ENCODE measurements at places on chromosomes 2 and 18.

DNA sequence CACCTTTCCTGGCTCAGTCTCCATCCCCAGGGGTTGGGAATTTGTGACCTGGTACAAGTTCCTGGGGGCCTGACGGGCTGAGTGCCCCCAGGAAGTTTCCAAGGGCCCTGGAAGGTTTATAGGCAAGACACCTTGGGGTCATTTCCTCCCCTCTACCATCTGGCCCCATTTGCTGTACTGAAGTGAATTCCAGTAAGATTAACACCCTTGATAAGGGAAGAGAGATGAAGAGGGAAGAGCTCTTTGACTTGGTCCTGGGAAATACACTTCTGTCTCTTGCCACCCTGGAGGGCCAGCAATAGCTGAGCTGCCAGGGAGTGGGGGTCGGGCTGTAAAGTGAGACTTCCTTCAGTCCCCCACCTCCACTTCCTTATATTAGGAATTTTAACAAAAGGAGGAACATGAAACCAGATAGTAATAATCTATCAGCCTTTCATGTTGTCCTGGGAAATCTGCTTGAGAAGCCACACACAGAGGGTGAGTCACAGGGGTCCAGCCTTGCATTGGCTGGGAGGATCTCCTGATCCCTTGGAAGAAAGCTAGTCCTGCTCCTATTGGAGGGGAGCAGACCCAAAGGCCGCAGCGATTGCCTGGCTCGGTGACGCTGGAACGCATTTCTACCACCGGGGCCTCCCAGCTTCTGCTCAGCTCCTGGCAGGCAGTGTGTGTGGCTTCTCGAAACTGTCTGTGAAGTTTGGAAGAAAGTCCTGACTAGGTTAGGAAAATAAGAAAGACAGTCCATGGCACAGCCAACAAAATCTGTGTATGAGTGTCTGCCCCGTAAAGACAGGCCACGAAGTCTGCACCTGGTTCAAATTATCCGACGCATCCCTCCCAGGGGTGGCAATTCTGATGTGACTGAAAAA lies 87.3 kb downstream of the ACAA2 start:
- peak; percentile 86 for DNase-seq

DNA sequence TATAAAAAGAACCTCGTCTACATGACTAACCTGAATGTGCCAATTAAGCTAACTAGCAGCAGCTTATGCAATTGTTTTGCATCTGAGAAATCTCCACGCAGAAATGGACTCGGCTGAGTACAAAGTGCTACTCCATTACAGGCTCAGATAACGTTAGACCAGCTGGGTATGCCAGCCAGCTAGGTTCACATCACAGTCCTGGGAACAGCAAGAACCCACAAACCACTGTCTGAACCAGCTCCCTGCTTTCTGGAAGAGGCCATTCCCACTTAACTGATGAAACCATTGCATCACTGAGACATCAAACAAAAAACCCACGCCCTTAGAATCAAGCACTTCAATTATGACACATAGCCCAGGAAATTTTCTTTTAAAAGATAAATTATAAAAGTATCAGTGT lies 202.7 kb downstream of the CYRIA start:
- DNase-seq: no peak

GRCh38 chr18:13910501-13910900 lies 4.8 kb downstream of the MC2R start:
- no peak for DNase-seq

GRCh38 chr2:99403524-99403923 lies 66.3 kb downstream of the EIF5B start:
- DNase-seq: no peak

DNA sequence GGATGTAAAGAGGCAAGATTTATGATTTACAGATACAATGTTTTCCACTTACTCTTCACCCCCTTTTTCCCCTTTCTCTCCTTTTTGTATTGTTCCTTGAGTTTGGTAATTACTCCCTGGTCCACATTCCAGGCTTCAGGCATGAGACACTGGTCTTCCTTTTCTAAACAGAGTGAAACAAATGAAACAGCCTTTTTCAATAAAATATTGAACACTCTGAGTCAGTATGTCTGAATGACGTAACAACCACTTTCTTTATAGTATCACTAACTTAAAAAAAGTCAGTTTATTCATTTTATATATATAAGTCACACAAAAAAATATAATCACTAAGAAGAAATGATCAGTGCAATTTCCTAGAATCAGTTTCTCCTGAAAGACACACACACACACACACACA lies 79.7 kb downstream of the STRN start:
- no peak for DNase-seq

- DNase-seq: peak; percentile 73
Measured at GRCh38 chr18:59665057-59666006, 31.9 kb downstream of the CCBE1 start.

DNA sequence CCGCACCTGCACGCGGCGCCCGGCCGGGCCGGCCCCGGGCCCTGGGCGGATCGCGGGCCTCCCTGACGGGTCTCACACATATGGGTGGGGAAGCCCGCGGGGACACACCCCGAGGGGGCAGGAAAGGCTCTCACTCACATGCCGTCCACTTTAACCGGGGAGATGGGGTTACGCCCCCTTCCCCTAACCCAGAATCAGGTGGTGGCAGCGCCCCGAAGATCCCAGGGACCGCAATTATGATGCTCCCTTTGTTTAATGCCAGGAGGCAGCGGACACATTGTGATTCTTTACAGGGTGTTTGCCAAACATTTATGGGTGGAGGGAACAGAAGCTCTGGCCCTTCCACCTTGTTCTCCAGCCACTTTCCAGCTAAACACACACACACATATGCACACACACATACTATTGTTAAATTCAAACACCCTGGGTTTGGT lies 424 bp upstream of the ANKRD44 start:
- DNase-seq: no peak

DNA sequence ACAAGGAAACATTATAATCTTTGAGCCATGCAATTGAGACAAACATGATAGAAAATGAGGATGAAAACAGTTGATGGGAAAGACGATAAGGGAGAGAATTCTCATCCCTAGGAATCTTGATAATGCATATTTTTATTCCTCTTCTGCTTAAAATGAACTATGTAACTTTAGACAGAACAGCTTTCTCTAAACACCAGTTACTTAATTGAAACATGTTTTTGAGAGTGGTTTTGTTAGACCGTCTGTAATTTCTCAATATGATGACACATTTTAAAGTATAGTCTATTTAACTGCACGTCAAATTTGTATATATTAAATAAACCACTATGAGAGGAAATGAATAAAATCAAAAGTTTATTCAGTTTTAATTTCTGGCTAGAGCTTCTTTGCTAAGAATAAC lies 1453.9 kb upstream of the NXPH2 start:
- DNase-seq: no peak

DNA sequence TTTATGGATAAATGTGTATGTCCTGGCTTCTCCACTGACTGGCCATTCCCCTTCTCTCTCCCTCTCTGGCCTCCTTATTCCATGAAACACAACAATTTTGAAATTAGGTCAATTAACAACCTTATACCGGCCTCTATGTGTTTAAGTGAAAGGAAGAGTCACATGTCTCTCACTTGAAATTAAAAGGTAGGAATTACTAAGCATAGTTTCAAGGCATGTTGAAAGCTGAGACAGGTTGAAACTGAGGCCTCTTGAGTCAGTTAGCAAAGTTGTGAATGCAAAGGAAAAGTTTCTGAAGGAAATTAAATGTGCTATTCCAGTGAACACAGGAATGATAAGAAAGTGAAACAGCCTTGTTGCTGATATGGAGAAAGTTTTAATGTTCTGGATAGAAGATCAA lies 69.7 kb downstream of the ADAM23 start:
- no peak for DNase-seq

GRCh38 chr2:86195808-86196387 lies 636 bp upstream of the IMMT start:
- DNase-seq: no peak

GRCh38 chr2:65158557-65158956 lies 28.7 kb upstream of the RAB1A start:
- no peak for DNase-seq

DNA sequence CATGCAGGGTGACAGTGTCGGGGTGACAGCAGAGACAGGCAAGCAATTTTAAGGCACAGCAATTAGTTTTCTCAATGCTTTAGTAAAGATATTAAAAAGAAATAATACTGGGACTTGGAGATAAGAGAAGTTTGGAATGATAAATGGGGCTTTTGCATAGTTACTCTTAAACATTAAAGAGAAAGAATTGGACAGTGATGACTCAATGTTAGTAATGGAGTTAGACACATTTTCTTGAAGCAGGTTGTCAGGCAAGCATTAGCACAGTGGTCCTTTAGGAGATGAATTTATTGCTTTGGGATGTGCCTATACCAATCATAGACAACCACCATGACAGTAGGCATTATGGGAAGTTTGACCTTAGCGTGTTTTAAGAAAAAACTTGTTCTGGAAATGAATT lies 228.3 kb upstream of the RAB12 start:
- DNase-seq: no peak
